GM19239 (cell line): ENCODE measurements at places on chromosomes 4 and X.

DNA sequence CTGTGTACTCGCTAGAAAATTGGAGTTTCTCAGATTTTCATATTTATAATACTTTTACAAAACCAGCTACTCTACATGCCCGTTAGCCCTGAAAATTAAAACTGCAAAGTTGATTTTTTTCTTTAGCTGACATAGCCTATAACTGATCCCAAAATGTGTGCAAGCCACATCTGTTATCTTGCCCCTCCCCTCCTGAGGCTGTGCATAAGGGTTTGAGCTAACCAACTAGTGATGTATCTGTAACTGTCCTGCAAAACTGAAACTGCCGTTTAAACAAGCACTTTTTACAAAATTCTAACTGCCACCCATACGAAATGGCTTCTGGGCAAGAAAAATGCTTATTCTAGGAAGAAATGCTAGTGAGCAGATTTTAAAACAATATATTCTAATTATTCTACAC, 59.1 kb downstream of the EDNRA start:
- no peak for DNase-seq

DNA sequence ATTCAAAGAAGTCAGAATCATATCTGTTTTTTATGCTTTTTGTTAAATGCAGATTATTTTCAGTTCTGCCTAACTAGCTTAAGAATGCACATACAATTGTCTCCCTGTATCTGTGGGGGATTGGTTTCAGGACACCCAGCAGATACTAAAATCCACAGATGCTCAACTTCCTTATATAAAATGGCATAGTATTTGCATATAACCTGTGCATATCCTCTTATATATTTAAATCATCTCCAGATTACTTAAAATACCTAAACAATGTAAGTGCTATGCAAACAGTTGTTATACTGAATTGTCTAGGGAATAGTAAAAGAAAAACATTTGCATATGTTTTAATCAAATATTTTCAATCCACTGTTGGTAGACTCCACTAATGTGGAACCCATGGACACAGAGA, 279.4 kb downstream of the TMA16 start:
- DNase-seq: no peak

DNA sequence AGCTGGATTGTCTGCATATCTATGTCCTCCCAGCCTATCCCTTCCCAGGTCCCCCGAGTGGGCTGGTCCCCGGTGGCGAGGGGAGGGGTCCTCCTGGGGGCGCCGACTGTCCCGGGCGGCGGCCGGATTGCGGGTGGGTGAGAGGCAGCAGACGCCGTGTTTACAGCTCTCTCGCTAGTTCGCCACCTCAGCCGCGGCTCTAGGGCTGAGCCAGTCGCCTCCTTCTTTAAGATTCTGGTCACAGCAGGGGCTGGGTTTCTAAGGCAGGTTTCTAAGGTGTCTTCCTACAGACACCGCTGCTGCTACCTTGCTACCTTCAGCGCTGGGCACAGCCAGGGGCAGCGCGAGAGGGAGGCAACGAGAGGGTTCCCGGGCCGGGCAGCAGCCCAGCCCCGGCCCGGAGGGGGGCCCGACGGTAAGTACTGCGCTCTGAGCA, 57.2 kb downstream of the FRMPD3 start:
- DNase-seq: no peak

GRCh38 chrX:139691843-139692505, 16.0 kb downstream of the MCF2 start:
- no peak for DNase-seq

GRCh38 chr4:19293080-19293479, 958.6 kb upstream of the SLIT2 start:
- DNase-seq: no peak
